Fibroblast of lung (primary cell): ENCODE measurements at places on chromosomes 2 and 18.

DNA sequence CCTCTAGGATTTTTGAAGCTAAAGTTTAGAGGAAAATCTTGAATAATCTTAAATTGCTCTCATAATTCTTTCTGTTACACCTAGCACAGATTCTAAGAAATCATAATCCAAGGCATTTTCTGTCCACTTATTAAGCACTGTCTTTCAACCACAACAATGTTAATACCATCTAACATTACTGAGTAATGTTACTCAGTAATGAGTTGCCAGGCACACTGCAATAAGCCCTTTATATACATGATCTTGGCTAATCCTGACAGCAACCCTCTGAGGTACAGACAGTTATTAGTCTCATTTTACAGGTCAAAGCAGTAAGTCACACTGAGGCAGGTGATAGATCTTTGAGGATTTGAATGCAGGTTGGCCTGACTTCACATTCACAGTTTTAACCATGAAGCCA lies 291.9 kb downstream of the ALK start:
- no peak for DNase-seq
- H3K4me1 ChIP-seq, result peaks cover 9% of the 10 kb centered on the region

DNA sequence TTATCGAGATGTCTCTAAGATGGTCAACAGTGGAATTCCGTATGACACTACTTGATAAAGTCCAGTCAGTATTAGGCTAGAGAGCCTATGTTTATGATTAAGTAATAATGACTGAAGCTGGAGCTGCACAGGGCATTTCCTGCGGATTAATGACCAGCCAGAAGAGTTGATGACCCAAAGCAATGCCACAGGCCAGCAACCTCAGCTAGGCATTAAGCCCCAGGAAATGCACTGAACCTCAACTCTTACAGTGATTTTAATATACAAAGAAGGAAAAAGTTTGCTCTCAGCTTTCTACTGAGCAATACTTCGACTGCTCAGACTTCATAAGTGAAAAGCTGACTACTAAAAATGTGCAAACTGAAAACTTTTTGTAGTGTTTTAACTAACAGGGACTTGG lies 3.9 kb downstream of the KCTD1 start:
- H3K4me1 ChIP-seq, result no peaks in the 10 kb centered on the region
- no peaks in the 10 kb centered on the region for H3K36me3 ChIP-seq
- DNase-seq, result no peak
- H3K27me3 ChIP-seq, result no peaks in the 10 kb centered on the region

- peak; percentile 28 for DNase-seq
- no peaks in the 10 kb centered on the region for H3K27me3 ChIP-seq
- no peak overlapping the region for H3K4me3 ChIP-seq
- H3K36me3 ChIP-seq, result no peaks in the 10 kb centered on the region
- H3K27ac ChIP-seq, result no peak overlapping the region
- no peaks in the 10 kb centered on the region for H3K4me1 ChIP-seq
Observed at GRCh38 chr2:170566138-170566537, 149.0 kb upstream of the SP5 start.

- no peak overlapping the region for H3K4me3 ChIP-seq
- H3K27me3 ChIP-seq, result no peaks in the 10 kb centered on the region
- peaks cover 1% of the 10 kb centered on the region for H3K36me3 ChIP-seq
- no peak overlapping the region for H3K27ac ChIP-seq
Observed at GRCh38 chr2:238162846-238163441, 4.2 kb downstream of the ERFE start.

DNA sequence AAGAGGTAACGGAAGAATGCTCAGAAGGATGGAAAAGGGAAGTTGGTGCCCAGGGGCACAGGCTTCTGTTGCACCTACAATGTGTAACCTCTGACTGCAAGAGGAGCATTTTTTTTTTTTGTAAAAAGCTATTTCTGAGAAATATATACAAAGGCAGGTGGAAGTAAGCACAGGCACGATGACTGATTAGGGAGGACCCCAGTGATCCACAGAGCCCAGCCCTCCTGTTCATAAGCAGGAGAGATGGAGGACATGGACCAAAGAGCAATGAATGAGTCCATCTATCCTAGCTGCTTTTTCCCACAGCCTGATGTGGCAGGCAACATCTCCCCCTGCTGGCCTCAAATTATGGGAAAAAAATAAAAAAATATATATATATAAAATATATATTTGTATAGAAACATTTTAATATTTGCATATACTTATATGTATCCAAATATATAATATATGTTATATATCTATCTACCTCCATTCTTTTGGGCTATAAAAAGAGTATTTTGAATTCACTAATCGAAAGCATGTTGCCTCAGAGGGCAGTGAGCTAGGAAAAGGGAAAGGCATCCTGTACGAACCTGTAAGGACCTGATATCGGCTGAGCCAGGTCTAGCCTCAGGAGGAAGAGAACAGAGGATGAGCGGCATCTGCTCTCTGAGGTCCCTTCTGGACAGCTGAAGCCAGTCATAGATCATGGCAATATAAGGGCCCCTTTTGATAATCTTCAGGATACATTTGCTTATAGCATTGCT lies 166.0 kb upstream of the STK17B start:
- peak; percentile 62 for DNase-seq
- H3K27ac ChIP-seq, result no peak overlapping the region
- H3K36me3 ChIP-seq, result no peaks in the 10 kb centered on the region
- no peaks in the 10 kb centered on the region for H3K27me3 ChIP-seq
